Effector memory CD8-positive, alpha-beta T cell (primary cell): ENCODE measurements at places on chromosomes 3 and 15.

DNA sequence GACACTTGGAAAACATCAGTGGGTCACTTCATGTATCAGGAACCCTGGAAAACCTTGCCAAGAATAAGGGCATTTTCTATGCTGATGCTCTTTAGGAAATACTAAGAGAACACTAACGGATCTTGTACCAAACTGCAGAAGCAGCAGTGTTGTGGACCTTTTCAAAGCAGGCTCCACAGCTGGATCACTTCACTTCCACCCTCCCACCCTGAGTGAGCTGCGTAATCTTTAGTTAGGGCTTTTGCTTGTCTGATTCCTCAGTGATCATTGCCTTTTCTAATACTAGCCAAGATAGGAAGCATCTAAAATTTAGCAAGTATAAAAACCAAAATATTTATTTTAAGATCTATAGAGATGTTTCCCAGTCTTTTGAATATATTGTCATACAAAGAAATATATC, 229.0 kb downstream of the EPHA6 start:
- DNase-seq, result no peak
- no peak overlapping the region for H3K4me3 ChIP-seq
- no peak overlapping the region for H3K27ac ChIP-seq
- no peaks in the 10 kb centered on the region for H3K36me3 ChIP-seq

DNA sequence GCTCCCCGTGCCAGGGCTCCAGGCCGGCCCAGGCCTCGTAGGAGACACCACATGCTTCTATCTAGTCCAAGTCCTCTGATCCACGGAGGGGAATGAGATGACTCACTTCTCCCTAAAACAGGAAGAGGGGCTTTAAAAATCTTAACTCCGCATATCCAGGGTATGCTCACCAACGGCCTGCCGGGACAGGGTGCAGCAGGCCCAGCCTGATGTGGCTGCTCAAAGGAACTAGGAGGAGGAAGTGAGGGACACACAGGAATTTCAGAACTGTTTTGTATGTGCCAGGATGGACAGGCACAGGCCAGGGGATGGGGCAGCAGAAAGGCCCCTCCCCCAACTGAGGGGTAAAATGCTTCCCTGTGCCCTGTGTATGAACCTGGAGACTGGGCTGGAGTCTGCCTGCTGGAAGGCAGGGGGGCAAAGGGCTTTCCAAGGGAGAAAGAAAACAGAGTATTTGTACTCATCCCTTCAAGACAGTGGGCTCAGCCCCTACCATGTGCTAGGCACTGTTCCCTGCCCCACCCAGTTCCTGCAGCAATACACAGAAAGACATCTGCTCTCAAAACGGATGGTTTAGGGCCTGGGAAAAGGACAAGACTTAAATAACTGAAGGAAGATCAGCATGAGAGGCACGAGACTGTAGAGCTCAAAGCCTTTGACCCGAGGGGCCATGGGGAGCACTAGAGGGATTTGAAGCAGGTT, 22.1 kb downstream of the CHDH start:
- DNase-seq, result no peak
- H3K4me3 ChIP-seq, result no peak overlapping the region
- H3K4me1 ChIP-seq, result no peaks in the 10 kb centered on the region
- H3K27ac ChIP-seq, result no peak overlapping the region
- no peaks in the 10 kb centered on the region for H3K36me3 ChIP-seq
- H3K27me3 ChIP-seq, result peaks cover 12% of the 10 kb centered on the region

GRCh38 chr3:127262533-127262932, 25.3 kb downstream of the PRR20G start:
- H3K27ac ChIP-seq, result no peak overlapping the region
- peaks cover 35% of the 10 kb centered on the region for H3K27me3 ChIP-seq
- no peaks in the 10 kb centered on the region for H3K4me1 ChIP-seq
- no peak overlapping the region for H3K4me3 ChIP-seq
- H3K36me3 ChIP-seq, result no peaks in the 10 kb centered on the region
- DNase-seq, result no peak

GRCh38 chr3:66381626-66382025, 119.2 kb downstream of the LRIG1 start:
- peaks cover 71% of the 10 kb centered on the region for H3K36me3 ChIP-seq
- no peak overlapping the region for H3K4me3 ChIP-seq
- H3K27ac ChIP-seq, result no peak overlapping the region
- DNase-seq, result no peak

- no peaks in the 10 kb centered on the region for H3K27me3 ChIP-seq
- H3K27ac ChIP-seq, result no peak overlapping the region
- DNase-seq, result no peak
- H3K36me3 ChIP-seq, result no peaks in the 10 kb centered on the region
These were observed 168.3 kb downstream of the SPATA16 start for GRCh38 chr3:172972717-172973116.

GRCh38 chr3:104362319-104362718, 1004.4 kb upstream of the ALCAM start:
- no peak for DNase-seq
- no peaks in the 10 kb centered on the region for H3K36me3 ChIP-seq
- H3K4me1 ChIP-seq, result no peaks in the 10 kb centered on the region
- no peaks in the 10 kb centered on the region for H3K27me3 ChIP-seq
- no peak overlapping the region for H3K4me3 ChIP-seq

GRCh38 chr15:58165661-58166060, 27.5 kb downstream of the AQP9 start:
- peaks cover 78% of the 10 kb centered on the region for H3K27me3 ChIP-seq
- H3K4me3 ChIP-seq, result no peak overlapping the region

DNA sequence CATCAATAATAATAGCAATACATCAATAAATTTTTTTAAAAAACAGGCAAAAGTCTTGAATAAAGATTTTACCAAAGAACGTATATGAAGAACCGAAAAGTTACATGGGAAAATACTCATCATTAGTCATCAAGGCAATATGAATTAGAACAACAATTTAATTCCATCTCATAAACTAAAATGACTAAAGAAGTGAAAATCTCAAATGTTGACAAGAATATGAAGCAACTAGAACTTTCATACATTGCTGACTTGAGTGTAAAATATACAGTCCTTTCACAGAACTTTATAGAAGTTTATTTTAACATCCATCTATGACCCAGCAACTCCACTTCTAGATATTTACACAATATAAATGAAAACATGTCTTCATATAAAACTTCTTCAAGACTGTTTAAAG, 35.3 kb upstream of the ABHD10 start:
- H3K36me3 ChIP-seq, result peaks cover 17% of the 10 kb centered on the region
- no peak for DNase-seq
- no peaks in the 10 kb centered on the region for H3K4me1 ChIP-seq
- H3K27ac ChIP-seq, result no peak overlapping the region

- no peaks in the 10 kb centered on the region for H3K4me1 ChIP-seq
- DNase-seq, result no peak
These were observed 132.9 kb upstream of the IL12A start for GRCh38 chr3:159855599-159856346.

DNA sequence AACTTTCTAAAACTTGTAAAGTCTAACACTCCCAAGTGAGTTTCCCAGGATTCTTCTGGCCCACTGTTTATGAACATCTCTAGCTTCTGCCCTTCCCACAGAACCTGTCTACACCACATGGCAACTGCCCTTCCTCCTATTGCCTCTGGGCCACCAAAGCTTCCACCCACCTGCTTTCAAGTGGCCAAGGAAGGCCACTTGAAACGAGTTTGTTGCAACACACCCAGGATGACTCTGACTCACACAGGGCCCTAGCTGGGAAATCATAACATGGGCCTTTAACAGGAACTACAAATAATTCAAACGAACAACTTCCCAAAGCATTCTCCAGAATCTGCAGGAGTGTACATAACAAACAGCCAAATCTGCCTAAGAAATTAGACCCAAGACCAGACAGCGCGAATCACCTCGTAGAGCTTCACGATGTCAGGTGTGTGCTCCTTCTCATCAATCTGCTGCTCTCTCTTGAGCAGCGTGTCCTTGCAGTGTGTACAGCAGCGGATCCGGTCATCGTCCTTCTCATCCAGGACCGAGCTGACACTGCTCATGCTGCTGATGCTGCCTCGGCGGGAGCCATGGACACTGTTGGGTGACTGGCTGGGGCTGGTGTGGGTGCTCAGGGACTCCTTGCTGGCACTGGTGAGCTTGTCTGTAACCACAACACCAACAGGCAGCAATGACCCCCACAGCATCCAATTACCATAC, 16.8 kb downstream of the RBSN start:
- peaks cover 1% of the 10 kb centered on the region for H3K4me1 ChIP-seq
- no peaks in the 10 kb centered on the region for H3K27me3 ChIP-seq
- H3K36me3 ChIP-seq, result peaks cover 79% of the 10 kb centered on the region
- H3K4me3 ChIP-seq, result no peak overlapping the region
